ENCODE measurements at places on chromosomes 12 and 14. TPM values are rescaled to one million over a fixed set of nuclear protein-coding genes. Genes with fewer than 3 reads are reported as not detected.

- no peak overlapping the region for H3K27ac ChIP-seq
- H3K4me3 ChIP-seq: no peak overlapping the region
- DNase-seq: no peak
- no peaks in the 10 kb centered on the region for H3K4me1 ChIP-seq
- H3K36me3 ChIP-seq: no peaks in the 10 kb centered on the region
Measured at GRCh38 chr12:89988188-89988915, 279.7 kb upstream of the ATP2B1 start.

GRCh38 chr12:70393787-70394499 is 27.9 kb downstream of the KCNMB4 start:
- H3K27ac ChIP-seq: no peak overlapping the region
- no peaks in the 10 kb centered on the region for H3K27me3 ChIP-seq
- H3K4me1 ChIP-seq: no peaks in the 10 kb centered on the region

Gene SNW1
- total RNA-seq: 59.5 TPM

GRCh38 chr12:117646520-117646919 is 285.1 kb upstream of the NOS1 start:
- no peak for DNase-seq
- no peak overlapping the region for H3K27ac ChIP-seq
- H3K27me3 ChIP-seq: peaks cover 15% of the 10 kb centered on the region
- H3K4me3 ChIP-seq: no peak overlapping the region
- H3K36me3 ChIP-seq: no peaks in the 10 kb centered on the region

Data from gastrocnemius medialis (tissue), 4 donors.